ENCODE measurements at places on chromosomes 1 and 21.

DNA sequence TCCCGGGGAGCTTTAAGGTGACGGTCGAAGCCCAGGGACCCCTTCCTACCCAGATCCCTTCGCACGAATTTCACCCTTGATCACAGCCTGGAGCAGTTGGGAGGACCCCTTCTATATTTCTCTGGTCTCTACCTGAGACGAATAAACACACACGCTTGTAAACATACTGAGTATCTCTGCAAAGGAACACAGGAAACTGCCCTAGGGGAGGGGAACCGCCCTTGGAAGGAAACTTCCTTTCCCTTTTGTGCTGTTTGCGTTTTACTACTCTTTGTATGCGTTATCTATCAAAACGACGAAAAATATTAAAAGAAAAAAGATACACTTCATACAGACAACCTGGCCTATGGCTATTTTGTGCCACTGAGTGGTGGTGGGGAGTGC, 750 bp downstream of the NECAP2 start:
- DNase-seq = no peak

DNA sequence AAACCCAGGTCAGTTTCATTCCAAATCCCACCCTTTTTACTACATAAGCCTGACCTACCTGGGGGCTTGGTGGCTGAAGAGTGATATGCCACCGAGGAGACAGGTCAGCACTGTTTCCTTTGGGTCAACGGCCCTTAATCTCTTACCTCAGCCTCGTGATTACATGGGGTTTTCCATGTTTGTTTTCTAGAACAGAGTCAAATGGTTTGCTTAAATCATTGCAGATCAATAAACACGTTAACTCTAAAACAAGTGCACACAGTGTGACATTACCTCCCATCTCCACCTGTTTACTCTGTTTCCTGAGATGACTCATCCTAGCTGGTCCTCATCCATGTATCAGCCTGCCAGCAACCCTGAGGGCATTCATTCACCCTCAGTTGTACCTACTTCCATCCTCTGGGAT, 40.8 kb upstream of the TP53BP2 start:
- DNase-seq = no peak

- DNase-seq = no peak
These were observed 26.3 kb upstream of the RGS18 start for GRCh38 chr1:192131914-192132313.

GRCh38 chr21:14548779-14549178, 2.7 kb upstream of the SAMSN1 start:
- DNase-seq = no peak

GRCh38 chr1:230185076-230186001, 118.3 kb downstream of the GALNT2 start:
- DNase-seq = no peak

GRCh38 chr21:45550522-45551210, 8.4 kb upstream of the SLC19A1 start:
- DNase-seq = peak; percentile 82

DNA sequence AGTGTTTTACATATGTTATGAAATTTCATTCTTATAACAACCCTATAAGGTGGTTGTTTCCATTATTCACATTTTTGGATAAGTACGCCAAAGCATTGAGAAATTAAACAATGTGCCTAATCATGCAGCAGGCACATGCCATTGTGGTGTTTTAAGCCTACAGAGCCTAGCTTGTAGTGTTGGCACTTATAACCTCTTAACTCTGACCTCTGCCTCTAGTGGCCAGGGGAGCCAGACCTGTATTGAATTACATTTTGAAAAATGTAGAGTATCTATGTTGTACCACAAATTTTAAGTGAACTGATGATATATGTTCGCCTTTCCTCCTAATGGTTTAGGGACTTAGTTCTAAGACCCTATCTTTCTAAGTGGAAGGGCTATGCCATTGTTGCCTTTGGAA, 61.0 kb downstream of the KCNK2 start:
- DNase-seq = no peak

GRCh38 chr1:26189751-26190275, 589 bp upstream of the CATSPER4 start:
- no peak for DNase-seq

GRCh38 chr1:24849672-24850295, 80.3 kb downstream of the RUNX3 start:
- peak; percentile 50 for DNase-seq

DNA sequence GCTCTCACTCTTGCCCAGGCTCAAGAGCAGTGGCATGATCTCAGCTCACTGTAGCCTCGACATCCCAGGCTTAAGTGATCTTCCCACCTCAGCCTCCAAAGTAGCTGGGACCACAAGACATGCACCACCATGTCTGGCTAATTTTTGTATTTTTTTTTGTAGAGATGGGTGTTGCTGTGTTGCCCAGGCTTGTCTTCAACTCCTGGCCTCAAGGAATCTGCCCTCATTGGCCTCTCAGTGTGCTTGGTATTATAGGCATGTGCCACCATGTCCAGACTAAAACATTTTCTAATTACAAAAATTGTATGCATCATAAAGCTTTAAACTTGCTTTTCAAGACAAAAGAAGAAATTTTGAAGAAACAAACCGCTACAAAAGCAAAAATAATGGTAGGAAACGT, 20.1 kb downstream of the CBR1 start:
- DNase-seq = no peak

- DNase-seq = no peak
These were observed 8.6 kb downstream of the ACOT7 start for GRCh38 chr1:6384962-6385361.

GRCh38 chr1:87393445-87394085, 64.9 kb downstream of the LMO4 start:
- no peak for DNase-seq

DNA sequence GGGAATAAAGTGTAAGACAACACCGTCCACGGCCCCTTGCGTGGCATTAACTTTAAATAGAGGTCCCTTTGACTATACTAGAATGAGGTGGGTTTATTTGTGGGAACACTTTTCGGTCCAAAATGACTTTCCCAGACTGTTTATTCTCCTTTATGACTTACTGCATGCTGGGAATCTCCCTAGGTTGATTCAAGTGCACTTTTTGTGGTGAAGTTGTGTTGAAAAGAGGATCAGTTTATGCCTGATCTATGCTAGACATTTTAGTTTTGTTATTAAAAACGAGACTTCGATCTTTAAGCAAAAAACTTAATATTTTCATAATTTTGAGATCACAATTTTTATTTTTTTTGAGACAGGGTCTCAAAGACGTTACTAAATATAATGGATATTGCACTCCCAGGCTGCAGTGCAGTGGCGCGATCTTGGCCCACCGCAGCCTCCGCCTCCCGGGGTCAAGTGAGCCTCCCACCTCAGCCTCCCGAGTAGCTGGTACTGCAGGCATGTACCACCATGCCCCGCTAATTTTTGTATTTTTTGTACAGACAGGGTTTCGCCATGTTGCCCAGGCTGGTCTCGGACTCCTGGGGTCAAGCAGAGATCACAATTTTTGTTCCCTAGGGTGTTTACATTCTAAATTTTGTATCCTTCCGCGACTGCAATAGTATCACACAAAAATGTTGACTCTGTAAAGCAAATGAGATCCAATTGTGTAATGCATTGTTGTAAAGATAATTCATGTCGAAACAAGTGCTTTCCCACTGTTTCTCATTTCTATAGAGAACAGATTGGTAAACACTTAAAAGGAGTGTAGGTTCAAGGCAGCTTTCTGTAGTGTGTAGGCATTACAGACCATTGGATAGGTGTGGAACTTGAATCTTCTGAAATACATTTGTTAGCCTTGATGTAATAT, 1.6 kb downstream of the CDC42 start:
- peak; percentile 61 for DNase-seq

DNA sequence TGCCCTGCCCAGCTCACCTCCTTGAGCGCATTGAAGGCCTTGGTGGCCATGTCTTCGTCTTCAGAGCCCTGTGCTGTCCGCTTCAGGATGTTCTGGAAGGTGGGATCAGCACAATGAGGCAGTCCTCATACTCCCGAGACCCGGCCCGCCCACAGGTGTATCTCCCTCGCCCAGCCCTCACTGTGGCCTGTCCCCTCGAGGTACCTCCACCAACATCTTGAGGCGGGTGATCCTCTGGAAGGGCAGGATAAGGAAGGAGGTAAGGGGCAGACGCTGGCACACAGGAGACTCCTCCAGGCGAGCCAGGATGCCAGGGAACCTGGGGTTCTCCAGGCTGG, 7.1 kb downstream of the ARHGEF19 start:
- DNase-seq = no peak

GRCh38 chr1:110728388-110729001, 53.8 kb upstream of the KCNA3 start:
- DNase-seq = no peak

GRCh38 chr1:162324396-162324795, 52.3 kb downstream of the SPATA46 start:
- DNase-seq = no peak

- DNase-seq = no peak
These were observed 39.1 kb downstream of the KANK4 start for GRCh38 chr1:62280150-62280549.

GRCh38 chr1:230148768-230149469, 81.9 kb downstream of the GALNT2 start:
- DNase-seq = no peak

GRCh38 chr1:202801175-202801574, 7.0 kb downstream of the KDM5B start:
- no peak for DNase-seq

DNA sequence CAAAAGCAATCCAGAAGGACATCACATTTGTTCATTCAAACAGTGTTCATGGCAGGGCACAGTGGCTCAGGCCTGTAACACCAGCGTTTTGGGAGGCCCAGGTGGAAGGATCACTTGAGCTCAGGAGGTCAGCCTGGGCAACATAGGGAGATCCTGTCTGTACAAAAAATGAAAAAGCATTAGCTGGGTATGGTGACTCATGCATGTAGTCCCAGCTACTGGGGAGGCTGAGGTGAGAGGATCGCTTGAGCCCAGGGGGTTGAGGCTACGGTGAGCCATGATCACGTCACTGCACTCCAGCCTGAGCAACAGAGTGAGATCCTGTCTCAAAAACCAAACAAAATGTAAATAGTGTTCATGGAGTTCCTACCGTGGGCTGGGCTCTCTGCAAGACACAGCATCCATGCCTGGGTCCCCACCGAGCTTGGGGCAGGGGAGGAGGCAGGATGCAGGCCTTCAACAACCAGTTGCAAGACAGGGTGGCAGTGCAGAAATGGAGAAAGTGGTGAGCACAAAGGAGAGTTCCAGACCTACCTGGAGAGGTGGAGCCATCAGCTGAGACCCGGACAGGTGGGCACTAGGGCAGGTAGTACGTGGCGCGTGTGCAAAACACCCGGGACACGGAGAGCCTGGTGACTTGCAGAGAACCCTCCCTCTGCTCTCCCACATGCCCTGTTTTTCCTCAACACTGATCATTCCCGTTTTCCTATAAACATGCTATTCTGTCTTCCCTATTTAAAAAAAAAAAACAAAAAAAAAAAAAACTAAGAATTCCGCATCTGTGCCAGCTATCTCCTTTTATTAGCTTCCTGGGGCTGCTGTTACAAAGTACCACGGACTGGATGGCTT, 138.9 kb downstream of the TOMM20 start:
- DNase-seq = no peak

GRCh38 chr1:5532811-5533210, 459.4 kb downstream of the NPHP4 start:
- DNase-seq = no peak

DNA sequence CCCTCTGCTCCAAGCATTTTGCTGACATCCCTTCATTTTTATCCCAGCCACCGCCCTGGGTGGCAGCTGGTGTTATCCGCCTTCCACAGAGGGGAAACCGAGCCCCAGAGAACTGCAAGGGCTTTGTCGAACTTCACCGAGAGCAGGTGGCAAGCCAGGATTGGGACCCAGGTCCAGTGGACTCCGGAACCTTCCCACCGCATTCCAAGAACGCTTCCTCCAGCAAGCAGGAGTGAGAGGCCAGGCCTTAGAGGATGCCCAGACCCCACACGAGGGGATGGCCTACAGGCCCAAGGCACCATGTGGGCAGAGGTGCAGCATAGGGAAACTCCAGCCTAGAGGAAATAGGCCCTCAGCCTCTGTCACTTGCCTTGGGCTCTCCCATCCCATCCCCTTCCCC, 90.7 kb downstream of the EPHB2 start:
- DNase-seq = no peak

DNA sequence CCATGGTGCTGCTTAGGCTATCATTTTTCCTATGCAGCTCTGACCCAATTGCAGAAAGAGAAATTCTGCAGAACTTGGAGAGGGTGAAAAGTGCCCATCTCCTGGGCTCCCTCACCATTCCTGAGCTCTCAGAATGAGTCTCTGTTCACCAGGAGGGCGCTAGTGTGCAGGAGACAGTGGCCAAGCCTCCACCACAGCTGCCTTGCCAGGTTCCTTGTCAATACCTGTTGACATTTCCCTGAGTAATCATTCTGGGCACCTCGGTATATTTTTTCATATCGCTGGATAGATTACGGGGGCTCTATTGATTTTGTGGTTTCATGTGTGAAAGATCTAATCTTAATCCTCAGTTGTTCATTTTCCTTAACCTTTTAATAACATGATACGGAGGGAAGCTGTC, 13.0 kb upstream of the C8B start:
- no peak for DNase-seq

GRCh38 chr1:201329286-201329685, 46.0 kb downstream of the PKP1 start:
- DNase-seq = no peak

GRCh38 chr1:218344814-218345672, at the start of gene TGFB2:
Gene TGFB2, plus strand, starts transcription at chr1:218345336. Its CDS starts 1,366 bp downstream, at chr1:218346702.
- no peak for DNase-seq

DNA sequence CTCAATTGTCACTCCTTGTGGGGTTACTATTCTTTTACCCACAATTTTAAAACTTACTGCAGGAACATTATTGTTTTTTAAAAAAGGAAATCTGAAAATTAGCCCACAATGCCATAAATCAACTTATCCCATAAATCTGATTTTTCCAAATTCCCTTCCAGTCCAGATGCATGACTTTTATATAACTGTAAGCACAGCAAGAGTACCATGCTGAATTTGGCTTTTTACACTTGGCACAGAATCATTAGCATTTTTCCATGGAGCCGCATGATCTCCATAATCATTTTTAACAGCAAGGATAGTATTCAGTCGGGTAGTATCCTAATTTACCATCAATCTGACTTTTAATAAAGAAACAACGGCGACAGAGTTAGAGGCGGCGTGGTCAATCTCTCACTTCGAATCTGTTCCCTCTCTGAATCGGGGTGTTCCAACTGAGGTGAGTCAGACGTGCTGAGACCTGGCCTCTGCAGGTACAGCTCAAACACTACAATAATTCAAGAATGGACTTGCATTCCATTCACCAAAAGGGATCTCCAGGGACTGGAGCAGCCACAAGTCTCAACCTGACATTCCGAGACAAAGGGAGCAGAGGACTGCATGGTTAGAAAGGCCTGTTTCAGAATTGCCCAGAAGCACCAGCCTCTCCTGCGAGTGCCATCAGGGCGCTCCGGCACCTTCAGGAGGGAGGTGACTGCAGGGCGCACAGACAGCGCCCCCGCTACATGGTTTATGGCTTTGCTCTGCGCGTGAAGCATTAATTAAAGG, 48.9 kb downstream of the SLC66A1 start:
- DNase-seq = no peak

GRCh38 chr1:248926401-248927182, 20.6 kb downstream of the PGBD2 start:
- no peak for DNase-seq

GRCh38 chr21:44854664-44855446, 18.6 kb downstream of the PTTG1IP start:
- DNase-seq = no peak

- DNase-seq = no peak
These were observed 884 bp downstream of the SPATA6 start for GRCh38 chr1:48470950-48471690.

GRCh38 chr21:44729336-44730027, 18.1 kb upstream of the TSPEAR start:
- DNase-seq = no peak

GRCh38 chr1:153397924-153398651, 7.2 kb upstream of the S100A8 start:
- DNase-seq = no peak

GRCh38 chr1:65149351-65150107, 1.5 kb downstream of the AK4 start:
- no peak for DNase-seq
